ENCODE measurements at places on chromosomes 5 and 9.

DNA sequence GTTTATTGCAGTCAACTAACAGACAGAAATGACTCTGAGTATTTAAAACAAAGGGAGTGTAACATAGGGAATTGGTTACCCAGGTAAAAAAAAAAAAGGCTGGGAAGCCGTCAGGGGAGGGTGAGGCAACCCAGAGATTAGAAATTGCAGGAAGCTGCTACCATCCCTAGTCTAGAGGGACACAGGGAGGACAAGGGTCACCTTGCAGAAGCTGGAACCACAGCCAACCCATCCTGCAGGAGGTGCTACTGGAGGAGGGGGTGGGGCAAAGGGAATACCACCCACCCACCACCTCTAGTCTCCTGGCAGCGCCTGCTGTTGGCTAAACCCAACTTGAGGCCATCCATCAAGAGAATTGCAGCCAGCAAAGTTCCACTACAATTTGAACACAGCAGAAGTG, 6.5 kb downstream of the CAST start:
- DNase-seq, result no peak

DNA sequence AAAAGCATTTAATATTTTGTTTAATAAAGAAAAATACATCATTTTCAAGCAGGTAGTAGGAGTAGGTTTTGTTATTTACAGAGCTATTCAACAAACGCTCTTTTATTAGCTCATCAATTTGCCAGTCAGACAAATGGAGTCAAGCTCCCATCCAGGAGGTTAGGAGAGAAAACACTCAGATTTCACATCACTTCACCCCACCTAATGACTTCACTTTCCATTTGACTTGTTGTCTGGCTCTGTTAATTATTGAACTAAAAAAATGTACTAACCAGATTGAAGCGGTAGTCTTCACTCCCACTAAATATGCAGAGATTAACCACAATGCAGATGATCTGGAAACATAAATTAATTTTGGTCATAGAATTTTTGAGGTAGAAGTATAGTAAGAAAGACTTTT, 193.6 kb upstream of the VCAN start:
- no peak for DNase-seq

DNA sequence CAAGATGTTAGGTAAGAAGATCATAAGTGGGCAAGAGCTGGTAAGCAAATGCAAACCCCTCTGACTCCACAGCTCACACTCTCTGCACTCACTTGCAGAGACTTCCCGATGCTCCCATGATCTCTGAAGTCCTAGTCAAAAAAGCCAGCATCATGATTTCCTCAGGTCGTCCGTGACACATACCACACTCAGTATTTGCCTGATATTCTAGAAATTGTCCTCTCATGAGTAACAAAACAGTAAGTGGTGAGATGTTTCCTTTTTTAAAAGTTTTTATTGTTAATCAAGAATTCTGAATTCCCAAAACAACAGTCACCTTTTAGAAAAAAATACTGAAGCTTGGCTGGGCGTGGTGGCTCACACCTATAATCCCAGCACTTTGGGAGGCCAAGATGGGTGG, 194.6 kb downstream of the DENND1A start:
- no peak for DNase-seq

DNA sequence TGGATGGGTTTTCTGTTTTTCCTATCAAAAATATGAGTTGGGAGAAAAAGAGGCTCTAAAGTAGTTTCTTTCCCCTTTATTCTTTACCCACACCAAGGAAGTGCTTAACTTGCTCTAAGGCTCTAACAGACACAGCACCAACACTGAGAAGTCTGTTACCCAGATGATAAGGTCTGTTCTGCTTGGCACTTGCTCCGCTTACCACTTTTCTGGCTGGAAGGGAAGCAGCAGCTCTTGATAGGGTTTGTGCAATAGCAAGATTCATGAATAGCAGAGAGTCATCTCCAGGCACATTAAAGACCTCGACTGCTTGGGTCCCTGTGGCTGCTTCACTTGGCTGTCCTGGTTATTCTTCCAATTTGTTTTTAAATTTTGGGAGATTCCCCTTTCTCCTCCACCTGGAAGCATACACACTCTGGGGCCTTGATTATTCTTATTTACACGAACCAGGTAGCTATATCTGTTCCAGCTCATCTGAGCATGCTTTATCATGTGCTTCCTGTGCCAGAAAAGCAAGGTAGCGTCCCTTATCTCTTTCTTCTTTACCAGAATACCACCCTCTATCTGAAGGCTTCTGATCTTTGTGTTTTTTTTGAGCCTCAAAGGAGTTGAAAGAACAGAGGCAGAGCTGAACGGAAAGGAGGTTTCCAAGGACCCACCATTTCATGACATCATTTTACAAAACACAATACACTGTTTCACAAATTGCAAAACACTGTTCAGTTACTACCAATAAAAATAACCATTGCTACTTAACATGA, 24.8 kb downstream of the PPP3R2 start:
- DNase-seq, result no peak

DNA sequence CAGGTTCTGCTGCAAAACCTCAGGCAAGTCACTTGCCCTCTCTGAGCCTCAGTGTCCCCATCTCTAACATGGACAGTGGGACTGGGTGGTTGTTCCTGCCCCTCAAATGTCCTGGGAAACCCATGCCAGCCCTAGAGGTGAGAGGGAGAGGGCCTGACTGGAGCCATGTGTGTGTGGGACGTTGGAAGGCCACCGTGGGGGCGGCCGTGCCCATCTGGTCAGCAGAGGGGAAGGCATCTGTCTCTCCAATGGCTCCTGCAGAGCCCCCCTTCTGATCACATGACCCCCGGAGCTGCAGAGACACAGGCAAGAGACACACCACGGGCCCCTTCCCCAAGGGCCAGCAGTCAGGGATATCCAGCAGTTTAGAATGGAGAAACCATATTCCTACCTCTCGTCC, 1.7 kb downstream of the DNM1 start:
- no peak for DNase-seq

GRCh38 chr9:106277966-106278365, 583.6 kb downstream of the TMEM38B start:
- DNase-seq, result no peak

DNA sequence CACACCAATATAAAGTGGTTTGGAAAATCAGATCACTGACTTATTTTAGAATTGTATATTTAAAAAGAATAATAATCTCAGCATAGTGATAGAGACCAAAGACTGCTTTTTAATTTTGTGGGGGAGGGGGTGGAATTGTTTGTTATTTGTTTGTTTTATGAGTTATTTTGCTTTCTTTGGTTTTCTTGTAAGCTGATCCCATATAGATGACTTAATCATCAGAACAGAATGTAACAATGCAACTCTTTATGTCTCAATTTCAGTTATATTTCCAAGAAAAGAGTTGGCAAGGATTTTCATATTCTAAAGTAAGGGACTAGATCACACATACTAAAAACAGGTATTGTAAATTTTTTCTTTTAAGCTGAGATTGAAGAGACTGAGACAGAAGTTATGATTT, 984.9 kb downstream of the TLE4 start:
- DNase-seq, result no peak

GRCh38 chr5:114648940-114649339, 287.1 kb downstream of the KCNN2 start:
- no peak for DNase-seq

GRCh38 chr9:5448461-5449435, 1.6 kb upstream of the CD274 start:
- DNase-seq, result no peak

DNA sequence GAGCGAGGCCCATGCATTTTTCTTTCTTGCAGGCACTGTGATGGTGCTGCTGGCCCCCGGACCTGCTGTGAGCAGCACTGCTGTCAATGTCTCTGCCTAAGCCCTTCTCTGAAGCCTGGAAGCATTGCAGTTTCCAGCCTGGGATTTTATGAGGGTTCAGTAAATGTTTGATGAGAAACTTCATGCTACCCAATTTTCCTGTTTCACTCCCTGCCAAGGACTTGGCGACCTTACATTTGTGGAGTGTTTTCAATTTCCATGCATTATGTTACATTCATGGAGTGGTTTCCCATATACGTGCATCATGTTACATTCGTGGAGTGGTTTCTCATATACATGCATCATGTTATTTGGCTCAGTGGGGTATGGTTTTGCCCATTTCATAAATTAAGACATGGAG, 90.7 kb upstream of the PTCH1 start:
- DNase-seq, result no peak

DNA sequence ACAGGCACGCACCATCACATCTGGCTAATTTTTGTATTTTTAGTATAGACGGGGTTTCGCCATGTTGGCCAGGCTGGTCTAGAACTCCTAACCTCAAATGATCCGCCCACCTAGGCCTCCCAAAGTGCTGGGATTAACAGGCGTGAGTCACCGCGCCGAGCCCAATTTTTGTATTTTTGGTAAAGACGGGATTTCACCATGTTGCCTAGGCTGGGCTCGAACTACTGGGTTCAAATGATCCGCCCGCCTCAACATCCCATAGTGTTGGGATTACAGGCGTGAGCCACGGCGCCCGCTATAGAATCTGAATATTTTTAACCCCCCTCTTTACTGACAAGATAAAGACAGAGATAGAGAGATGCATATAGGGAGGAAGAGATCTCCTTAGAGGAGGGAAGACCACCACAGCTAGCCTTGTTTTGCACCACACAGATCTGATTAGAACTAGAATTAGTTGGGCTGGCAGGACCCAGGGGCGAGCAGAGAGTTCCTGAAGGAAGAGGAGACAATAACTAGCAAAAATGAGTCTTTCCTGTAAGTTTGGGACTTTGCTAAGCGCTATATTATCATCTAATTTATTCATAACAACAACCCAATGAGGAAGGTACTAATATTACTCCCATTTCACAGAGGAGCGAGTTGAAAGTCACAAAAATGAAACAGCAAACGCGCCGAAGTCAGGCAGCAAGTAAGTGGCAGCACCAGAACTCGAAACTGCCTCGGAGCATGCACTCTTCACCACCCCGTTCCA, 1.5 kb upstream of the ANKHD1 start:
- no peak for DNase-seq

DNA sequence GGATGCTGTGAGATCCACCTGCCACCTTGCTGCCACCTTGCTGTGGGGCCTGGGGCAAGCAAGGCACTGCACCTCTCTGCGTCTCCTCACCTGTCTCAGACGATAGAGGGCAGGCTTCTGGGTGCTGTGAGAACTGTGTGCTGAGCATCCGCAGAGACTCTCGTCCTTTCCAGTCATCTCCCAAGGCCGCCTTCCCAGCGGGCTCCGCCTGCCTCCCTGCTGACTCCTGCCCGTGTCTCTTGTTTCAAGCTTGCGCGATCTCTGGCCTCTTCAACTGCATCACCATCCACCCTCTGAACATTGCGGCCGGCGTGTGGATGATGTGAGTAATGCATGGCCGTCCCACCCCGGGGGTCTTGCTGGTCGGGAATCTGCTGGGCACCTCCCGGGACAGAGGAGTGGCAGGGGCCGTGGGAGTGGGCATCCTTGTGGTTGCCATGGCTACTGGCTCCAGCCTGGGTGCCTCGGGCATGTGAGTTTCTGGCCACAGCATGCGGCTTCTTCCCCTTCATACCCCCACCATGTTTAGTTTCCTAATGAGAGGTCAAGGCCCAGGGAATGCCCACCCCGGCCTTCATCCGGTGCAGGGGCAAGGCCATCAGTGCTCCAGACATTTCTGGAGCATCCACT, 3.6 kb downstream of the CACFD1 start:
- no peak for DNase-seq

DNA sequence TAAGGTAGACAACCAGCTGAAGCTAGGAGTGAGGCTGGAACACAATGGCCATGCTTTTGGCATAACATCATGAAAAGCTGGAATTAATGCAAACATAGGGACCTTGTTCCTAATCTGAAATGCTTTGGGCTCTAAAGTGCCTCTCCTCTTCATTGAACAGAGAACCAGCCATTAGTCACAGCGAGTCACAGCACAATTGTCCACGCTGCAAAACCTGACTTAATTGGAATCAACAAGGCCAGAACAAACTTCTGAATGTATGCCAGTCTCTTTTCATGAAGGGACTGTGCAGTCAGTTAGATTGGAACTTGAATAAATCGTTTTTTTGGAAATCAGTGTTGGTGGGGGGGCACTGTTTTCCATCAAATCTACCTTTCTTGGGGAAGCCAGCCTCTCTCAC, 96.5 kb downstream of the JAKMIP2 start:
- no peak for DNase-seq

DNA sequence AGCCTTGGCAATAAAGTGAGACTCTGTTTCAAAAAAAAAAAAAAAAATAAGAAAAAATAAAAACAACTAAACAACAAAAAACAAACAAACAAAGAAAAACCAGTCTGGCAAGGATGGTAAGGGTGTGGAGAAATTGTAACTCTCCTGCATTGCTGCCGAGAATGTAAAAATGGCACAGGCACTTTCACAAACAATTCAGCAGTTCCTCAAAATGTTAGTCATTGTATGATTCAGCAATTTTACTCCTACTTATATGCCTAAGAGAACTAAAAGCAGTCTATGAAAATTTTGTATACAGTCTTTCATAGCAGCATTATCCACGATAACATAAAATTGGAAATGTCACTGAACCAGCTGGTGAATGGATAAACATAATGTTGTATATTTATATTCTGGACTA, 280.4 kb downstream of the CDH9 start:
- peak; percentile 10 for DNase-seq

DNA sequence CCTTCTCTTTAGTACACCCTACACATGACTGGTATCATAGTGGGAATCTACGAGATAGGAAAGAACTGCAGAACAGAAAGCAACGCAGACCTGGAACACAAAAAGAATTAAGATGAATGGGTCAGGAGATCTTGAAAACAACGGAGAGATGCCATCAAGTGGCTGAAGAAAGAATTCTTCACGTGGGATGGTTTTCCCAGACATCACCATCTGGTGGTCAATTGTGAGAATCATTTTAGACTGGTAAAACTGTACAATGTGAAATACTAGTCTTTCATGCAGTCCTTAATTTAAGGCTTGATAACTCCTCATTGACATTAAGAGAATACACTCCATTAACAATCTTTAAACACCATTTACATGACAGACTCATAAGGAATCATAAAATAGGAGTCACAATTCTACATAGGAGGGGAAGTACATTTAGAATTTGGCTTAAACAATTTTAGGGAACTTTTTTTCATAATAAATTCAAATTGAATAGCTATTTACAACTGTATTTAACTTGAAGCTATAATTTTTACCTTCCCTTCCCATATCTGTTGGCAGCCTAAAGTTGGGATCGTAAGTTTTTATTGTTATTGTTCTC, 128.4 kb upstream of the TRPM3 start:
- peak; percentile 75 for DNase-seq

- DNase-seq, result peak; percentile 76
These were observed 89.7 kb downstream of the DAP start for GRCh38 chr5:10671041-10672008.

GRCh38 chr9:20618361-20618802, 3.9 kb downstream of the MLLT3 start:
- DNase-seq, result no peak

- DNase-seq, result no peak
These were observed 18.4 kb upstream of the ADRA1B start for GRCh38 chr5:159897786-159898393.

GRCh38 chr9:106800701-106801270, 62.2 kb upstream of the ZNF462 start:
- DNase-seq, result no peak

DNA sequence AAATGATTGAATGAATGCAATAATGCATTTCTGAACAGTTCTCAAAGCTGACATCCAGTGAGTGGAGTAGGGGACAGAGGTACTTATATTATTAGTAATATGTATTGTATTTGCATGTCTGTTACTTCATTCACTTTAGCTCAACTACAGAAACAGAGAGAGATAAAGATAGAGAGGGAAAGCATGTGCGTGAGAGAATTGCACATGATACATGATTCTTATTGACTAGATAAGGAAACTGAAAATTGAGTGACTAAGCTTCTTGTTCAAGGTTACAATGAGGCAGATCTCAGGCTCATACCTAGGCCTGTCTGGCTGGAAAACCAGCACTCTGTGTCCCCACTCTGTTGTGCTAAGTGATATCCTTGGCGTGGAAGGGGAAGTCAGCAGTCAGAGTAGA, 337.7 kb upstream of the KLF4 start:
- no peak for DNase-seq
